Bronchial smooth muscle cell (primary cell): ENCODE measurements at places on chromosomes 3 and 15. TPM values are rescaled to one million over a fixed set of nuclear protein-coding genes. Genes with fewer than 3 reads are reported as not detected.

The PPARG gene
- 22.4 and 25.3 TPM in 2 replicates for total RNA-seq

The OR4F15 gene
- not detected in 2 replicates for total RNA-seq

The NANOGP8 gene
- not detected in 2 replicates for total RNA-seq

The ZNF662 gene
- 1.3 and 2.0 TPM in 2 replicates for total RNA-seq

The GOLGA8M gene
- 0.32 and 0.52 TPM in 2 replicates for total RNA-seq

The PLA2G4F gene
- total RNA-seq = under 0.01 TPM in 1 of 2 replicates, not detected in the other

The AP3B2 gene
- 0.79 and 1.0 TPM in 2 replicates for total RNA-seq
